Sciatic nerve (tissue), 2 donors: ENCODE measurements at places on chromosomes 7 and 10. TPM values are rescaled to one million over a fixed set of nuclear protein-coding genes. Genes with fewer than 3 reads are reported as not detected.

PDE1C gene
- 23.3 TPM for total RNA-seq

TMEM229A gene
- total RNA-seq: 0.27 TPM

PILRB gene
- 46.3 TPM for total RNA-seq

MGMT gene
- total RNA-seq: 24.5 TPM

DNAJC1 gene
- total RNA-seq: 26.4 TPM

DNA sequence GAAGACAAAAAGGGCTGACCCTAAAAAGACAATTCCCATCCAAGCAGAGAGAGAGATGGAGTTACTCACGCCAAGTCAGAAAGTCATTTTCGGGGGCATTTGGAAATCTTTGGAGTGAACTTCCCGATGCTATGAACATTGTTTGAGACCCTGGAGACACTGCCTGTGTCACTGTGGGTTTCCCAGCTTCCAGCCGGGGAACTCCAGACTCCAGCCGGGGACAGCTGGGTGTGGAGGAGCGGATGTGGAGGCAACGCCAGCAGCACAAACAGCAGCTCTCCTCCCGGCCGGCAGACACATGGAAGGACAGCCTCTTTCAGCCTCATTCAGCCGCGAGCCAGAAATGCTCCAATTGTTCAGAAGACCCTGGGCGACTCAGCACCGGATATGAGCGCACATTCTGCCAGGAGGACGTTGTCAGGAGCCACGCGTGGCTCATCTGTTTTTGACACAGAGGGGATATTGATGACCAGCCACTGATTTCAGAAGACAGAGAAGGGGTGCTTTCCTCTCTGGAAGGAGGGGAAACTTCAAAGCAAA, 97.6 kb downstream of the PRPF18 start:
- peak; percentile 81 for DNase-seq

DNA sequence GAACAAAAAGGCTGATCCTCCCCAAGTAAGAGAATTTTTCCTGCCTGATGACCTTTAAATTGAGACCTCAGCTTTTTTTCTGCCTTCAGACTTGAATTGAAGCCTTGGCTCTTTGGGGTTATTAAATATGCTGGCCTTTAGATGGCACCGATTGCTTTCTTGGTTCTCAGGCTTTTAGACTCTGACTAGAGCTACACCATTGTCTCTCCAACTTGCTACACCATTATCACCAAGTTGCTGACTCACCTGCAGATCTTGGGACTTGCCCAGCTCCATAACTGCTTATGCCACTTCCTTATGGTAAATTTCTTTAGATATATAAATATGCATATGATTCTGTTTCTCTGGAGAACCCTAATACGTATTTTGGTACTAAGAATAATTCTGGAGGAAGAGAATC, 3.1 kb upstream of the ABCA13 start:
- no peak for DNase-seq

GRCh38 chr7:47573758-47574481, 8.0 kb downstream of the TNS3 start:
- DNase-seq: no peak

- DNase-seq: no peak
Observed at GRCh38 chr7:121000081-121000983, 11.8 kb downstream of the CPED1 start.

DNA sequence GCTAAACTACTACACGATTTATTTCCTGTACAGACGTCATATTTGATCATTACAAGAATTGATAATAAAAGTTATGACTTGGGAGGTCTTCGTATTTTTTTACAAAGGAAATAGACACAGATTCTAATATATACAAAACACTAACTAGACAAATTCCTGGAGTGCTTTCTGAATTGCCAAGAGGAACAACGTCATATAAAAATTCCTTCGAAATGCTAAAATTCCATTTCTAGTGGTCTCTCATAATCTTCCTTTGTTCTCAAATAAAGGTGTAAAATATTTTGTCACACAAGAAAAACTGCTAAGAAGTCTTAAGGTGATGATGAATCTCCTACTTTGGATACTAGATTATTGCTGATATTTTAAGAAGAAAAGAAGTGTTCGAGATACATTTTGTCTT, 85.4 kb downstream of the CDK6 start:
- no peak for DNase-seq

DNA sequence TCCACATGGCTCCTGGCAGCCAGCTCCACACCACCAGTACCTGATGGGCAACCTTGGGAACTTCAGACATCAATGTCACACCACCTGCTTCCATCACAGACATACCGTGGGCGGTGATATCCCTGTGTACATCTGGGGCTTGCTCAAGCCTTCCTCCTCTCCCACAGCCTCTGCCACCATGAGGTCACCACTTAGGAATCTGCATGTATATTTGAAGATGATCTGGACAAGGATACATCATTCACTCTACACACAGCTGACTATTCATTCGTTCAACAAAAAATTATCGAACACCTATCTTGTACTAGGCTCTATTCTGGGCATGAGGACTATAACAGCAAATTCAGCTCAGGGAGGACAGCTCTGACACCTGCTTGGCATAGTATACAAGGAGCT, 6.8 kb downstream of the DLG5 start:
- DNase-seq: no peak

- no peak for DNase-seq
Observed at GRCh38 chr10:128001363-128001745, 94.5 kb downstream of the PTPRE start.

DNA sequence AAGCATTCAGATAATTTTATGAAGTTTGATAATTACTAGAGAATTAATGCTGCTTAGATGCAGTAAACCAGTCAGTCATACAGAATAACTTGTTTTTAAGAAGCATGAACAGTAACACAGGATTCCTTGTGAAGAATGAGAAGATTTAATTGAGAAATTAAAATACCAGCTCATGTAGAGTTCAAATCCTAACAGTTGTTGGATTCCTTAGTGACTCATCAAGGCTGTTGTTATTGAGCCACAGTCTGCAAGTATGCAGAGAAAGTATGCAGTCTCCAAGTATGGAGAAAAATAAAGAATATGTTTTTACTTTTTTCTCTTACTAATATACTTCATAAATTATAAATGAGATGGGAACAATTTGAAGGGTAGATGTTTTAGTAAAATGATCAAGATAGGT, 30.2 kb upstream of the CYP26C1 start:
- no peak for DNase-seq

DNA sequence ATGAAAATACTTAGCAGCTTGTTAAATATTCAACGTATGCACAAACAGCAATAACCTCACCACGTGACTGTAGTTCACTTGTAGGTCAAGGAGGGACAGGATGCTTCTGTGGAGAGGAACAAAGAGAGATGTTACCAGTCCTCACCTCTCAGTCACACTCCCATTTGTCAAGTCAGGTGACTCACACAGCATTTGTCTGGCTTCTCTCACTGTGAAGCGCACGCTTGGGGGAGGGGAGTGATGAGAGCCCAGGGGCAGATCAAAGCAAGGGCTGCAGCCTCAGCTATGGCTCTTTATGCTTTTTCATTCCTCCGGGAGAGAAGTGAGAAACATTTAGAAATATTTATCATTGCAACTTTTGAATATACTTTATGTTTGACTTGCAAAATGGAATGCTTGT, 2.9 kb upstream of the RBM20 start:
- no peak for DNase-seq

- no peak for DNase-seq
Observed at GRCh38 chr10:137031-137430, 1.8 kb downstream of the ZMYND11 start.

DNA sequence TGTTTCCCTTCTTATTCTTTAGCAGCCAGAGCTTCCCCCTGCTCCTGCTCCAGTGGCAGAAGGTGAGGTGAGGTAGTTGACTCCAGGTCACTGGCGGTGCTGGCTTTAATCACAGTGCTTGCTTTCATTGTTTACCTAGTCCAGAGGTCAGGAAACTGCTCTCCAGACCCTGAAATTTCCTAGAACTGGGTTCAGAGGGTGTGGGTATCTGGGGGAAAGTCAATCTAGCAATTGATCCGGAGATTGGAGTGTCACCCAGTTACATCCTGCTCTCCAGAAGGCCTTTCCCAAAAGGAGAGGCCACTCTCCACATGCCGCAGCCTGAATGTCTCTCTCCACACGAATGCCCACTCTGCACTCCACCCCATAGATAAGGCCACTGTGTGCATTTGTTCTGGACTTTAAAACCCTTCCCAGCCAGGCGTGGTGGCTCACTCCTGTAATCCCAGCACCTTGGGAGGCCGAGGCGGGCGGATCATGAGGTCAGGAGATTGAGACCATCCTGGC, 2.1 kb upstream of the MBL2 start:
- no peak for DNase-seq

DNA sequence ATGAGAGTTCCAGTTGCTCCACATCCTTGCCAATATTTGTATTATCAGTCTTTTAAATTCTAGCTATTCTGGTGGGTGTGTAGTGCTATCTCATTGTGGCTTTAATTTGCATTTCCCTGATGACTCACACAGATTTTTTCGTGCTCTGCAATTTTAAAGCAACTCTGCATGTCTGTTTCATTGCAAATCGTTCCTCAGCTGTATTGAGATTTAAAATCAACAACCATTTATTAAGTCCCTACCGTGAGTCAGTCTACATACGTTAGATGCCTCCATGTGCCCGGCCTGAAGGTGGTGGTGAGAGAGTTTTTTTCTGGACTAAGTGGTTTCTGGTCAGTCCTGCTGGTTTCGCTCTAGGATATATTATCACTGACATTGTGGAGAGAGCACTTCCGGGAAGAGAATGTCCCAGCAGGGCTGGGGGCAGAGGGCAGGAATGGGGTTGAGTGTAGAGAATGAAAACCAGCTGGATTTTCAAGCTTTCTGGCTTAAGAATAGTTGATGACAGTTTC, 8.4 kb upstream of the HYCC1 start:
- DNase-seq: no peak

- no peak for DNase-seq
Observed at GRCh38 chr7:2483494-2483893, 7.3 kb upstream of the GRIFIN start.

DNA sequence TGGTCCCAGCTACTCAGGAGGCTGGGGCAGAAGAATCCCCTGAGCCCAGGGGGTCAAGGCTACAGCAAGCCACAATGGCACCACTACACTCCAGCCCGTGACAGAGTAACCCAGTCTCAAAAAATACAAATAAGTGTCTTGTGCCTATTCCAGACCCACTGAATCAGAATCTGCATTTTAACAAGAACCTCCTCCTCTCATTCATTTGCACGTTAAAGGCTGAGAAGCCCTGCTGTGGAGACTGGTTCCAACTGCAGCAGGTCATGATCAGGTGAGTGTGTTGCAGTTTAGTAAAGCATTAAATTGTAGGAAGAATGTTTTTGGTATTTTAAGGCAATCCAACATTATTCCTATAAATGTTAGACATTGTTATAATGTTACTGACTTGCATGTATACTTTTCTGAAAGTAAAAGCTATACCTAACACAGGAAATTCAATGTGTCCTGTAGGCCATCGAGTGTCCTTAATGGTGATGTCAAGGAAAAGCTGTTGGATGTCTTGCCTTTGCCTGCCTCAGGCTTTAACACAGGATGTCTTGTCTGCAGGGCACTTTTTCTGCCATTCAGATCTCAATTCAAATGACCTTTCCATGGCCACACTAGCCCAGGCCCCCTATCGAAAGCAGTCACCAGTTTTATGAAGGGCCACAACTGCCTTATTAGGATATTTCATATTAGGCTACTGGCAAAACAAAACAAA, 30.4 kb downstream of the MKRN1 start:
- DNase-seq: no peak

GRCh38 chr7:4882169-4883032, 1.1 kb downstream of the RADIL start:
- peak; percentile 81 for DNase-seq

DNA sequence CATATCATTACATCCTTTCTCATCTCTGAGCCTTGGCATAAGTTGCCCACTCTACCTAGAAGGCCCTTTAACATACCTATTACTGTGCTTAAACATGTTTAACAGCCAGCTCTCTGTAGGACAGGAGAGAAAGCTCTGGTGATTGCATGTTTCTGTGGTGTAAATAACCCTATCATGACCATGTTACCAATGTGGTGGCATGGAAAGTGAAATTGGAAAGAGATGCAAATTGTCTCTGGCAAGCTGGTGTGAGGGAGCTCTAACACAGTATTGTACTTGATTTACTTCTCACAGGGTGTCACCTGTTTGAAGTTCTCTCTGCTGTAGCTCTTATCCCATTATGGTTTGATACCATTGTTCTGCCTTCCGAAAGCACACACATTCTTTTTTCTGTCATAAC, 231.8 kb upstream of the DKK1 start:
- no peak for DNase-seq

- peak; percentile 50 for DNase-seq
Observed at GRCh38 chr7:79504607-79505389, 51.3 kb upstream of the MAGI2 start.

GRCh38 chr7:128812514-128813168, 17.6 kb upstream of the FLNC start:
- no peak for DNase-seq

DNA sequence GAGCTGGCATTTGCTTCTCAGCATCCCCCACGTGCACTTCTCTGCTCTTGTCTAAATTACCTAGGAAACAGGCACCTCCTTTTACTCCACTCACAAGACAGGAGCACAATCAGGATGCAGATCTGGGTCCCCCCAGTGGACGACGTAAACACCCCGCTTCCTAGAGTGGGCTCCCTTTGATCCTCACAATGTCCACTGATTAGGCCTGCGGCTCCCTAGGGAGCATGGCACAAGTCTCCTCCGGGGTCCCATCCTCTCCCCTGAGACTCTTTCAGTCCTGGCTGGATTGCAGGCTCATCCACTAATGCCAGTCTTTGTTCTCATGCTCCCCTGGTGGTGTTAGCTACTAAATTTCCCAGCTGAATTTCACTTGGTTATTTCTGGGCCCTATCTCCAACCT, 98.3 kb downstream of the GLI3 start:
- no peak for DNase-seq

GRCh38 chr10:45375101-45375500, 1.1 kb downstream of the ALOX5 start:
- no peak for DNase-seq

DNA sequence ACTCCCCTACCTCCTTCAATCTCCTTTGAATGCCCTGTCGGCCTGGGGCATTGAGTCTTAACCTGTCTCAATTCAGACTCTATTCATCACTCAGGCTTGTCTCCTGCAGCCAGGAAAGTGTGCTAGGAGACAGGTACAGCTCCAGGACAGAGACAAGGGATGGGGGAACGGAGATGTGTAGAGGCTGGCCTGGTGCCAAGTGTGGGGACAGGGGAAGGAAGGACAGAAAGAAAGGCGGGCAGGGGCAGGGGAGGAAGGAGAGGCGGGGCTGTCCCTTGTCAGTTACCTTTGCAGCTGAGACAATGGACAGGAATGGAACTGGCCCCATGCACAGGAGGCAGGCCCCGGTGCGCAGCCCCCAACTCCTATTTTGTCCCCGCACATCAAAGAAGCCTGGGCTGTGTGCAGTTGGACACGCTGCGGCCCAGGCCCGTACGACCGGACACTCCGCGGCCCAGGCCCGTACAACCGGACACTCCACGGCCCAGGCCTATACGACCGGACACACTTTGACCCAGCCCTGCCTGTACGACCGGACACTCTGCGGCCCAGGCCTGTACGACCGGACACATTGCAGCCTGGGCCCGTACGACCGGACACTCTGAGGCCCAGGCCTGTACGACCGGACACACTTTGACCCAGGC, 36.9 kb downstream of the CHST15 start:
- no peak for DNase-seq
